Umbilical cord (tissue), 2 donors: ENCODE measurements at places on chromosomes 6 and 20.
A peak's percentile ranks its signal among the peaks of the same experiment; 100 is the strongest.

DNA sequence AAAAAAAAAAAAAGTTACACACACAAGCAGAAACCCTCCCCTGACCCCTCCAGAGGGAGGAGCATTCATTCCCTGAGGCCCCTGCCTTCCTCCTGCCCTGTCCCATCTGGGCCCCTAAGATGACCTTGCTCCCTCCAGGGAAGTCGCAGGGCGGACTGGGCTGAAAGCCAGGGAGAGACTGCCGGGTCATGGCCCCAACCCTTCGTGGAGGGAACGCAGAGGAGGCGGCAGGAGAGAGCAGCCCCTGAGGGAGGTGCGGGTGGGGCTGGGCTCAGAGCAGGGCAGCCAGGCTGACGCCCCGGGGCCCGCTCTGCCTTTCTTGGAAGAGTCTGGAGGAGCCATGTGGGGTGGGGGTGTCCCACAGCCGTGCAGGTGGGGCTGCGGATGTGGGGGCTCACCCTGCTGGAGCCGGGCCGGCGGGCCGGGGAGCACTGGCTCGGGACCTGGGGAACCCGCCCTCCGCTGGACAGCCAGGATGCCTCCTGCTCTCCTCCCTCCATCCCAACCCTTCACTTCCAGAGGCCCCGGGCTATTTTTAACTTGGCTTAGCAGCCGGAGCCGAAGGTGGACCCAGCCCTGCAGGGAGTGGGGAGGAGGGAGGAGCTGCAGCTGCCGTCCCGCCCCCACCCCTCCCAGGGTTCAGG lies 15.0 kb upstream of the ABHD16B start:
- DNase-seq, result peak; percentile 94

DNA sequence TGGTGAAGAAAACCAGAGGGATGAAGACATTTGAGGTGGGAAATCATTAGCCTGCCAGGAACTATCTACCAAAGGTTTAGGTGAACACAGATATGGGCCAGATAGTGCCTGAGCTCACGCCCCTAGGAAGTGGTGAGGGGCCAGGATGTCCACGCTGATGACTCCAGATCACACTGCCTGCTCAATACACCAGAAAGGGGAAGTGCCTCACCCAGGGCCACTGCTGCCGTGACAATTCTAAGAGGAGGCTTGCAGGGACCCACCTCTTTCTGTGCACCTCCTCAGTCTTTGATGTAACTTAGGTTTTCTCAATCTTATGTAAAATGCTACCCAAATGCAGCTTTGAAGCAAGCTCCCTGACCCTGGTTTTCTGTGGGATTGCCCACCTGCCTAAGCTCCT lies 5.4 kb upstream of the RAB44 start:
- DNase-seq, result no peak

DNA sequence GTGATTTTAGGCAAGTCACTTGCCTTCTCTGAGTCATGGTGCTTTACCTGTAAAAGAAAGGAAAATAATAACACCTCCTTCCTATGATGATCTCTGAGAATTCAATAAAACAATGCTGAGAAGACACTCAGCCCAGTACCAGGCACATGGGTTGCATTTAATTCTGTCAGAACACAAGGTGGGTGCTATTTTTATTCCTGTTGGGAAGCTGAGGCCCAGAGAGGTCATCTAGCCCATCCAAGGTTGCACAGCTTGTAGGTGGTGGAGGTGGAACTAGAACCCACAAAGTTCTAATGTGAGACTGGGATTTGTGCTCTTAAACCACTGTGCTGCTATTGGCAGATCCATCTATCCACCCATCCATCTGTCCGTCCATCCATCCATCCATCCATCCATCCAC lies 39.6 kb upstream of the PTGIS start:
- DNase-seq, result no peak

- peak; percentile 64 for DNase-seq
These were observed 28.1 kb downstream of the PDYN start for GRCh38 chr20:1965520-1966351.

GRCh38 chr6:7112741-7113313 lies 5.1 kb downstream of the RREB1 start:
- DNase-seq, result peak; percentile 30

GRCh38 chr6:7811441-7811840 lies 85.5 kb downstream of the BMP6 start:
- no peak for DNase-seq

DNA sequence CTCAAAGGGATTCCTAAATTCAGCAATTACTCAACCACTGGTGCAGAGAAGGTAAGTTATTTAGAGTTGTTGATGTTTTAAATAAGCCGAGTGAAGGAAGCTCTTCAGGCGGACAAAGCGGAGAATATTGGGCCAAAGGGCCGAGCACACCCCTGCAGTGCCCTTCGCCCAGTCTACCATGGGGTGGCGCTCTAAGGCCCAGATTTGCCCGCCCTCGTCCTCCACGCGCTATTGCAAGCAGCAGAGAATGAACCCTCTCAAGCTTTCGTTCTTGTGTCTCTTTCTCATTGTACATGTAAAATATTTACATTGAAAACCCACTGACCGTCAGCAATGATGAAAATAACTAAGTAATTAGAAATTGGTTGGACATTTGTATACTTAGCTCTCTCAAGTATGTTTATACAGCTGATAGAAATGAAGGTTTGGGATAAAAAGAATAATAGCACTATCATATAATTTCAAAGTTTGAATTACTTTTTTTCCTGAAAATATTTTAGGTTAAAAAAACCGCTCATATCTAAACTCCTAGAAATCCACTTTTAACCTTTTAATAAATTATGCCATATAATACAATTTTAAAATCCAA lies 195.0 kb upstream of the CEP162 start:
- DNase-seq, result peak; percentile 57

- DNase-seq, result peak; percentile 92
These were observed 9.5 kb upstream of the AHCY start for GRCh38 chr20:34312544-34313217.

- DNase-seq, result no peak
These were observed 268.4 kb downstream of the KCNQ5 start for GRCh38 chr6:72890233-72890632.

DNA sequence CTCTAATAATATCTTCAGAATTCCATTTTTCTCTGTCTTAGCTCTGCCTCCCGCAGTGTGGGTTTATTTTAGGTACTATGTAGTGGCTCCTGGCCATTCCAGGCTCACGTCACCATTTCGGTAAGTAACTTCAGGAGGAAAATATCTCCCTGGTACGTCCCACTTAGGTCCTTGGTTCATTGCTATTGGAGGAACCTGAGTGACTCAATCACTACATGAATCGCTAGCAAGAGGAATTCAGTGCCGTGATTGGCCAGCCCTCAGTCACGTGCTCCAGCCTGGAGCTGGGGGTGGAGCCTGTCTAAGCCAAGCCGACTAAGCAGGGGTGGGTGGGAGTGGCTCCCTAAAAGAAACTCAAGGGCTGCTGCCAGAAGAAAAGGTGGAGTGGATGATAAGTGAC lies 67.3 kb upstream of the E2F3 start:
- DNase-seq, result no peak

- no peak for DNase-seq
These were observed 19.6 kb upstream of the MAS1L start for GRCh38 chr6:29507319-29507718.

- DNase-seq, result no peak
These were observed 32.5 kb downstream of the RIPOR3 start for GRCh38 chr20:50658804-50659380.

GRCh38 chr20:23257848-23258746 lies 92.5 kb upstream of the NXT1 start:
- DNase-seq, result peak; percentile 70

GRCh38 chr20:11027224-11027623 lies 353.4 kb upstream of the JAG1 start:
- no peak for DNase-seq

- DNase-seq, result peak; percentile 3
These were observed 52.4 kb downstream of the SCAND1 start for GRCh38 chr20:35901678-35902544.

GRCh38 chr20:41258474-41258873 lies 59.1 kb downstream of the ZHX3 start:
- DNase-seq, result no peak

DNA sequence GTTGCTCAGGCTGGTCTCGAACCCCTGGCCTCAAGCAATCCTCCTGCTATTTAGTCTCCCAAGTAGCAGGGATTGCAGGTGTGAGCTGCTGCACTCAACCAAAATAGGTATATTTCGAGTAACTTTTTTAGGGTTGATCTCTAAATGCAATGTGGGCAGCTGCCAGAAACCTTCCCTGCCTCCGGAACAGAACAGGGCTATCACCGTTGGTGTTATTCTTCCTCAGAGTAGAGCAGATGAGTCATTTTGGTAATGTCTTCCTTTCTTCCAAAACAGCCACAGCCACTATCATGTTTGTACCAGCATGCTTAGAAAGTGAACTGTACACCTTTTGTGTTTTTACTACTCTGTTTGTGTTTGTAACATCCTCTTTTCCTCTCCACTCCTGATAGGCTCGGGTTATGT lies 44.1 kb downstream of the SNX9 start:
- no peak for DNase-seq

DNA sequence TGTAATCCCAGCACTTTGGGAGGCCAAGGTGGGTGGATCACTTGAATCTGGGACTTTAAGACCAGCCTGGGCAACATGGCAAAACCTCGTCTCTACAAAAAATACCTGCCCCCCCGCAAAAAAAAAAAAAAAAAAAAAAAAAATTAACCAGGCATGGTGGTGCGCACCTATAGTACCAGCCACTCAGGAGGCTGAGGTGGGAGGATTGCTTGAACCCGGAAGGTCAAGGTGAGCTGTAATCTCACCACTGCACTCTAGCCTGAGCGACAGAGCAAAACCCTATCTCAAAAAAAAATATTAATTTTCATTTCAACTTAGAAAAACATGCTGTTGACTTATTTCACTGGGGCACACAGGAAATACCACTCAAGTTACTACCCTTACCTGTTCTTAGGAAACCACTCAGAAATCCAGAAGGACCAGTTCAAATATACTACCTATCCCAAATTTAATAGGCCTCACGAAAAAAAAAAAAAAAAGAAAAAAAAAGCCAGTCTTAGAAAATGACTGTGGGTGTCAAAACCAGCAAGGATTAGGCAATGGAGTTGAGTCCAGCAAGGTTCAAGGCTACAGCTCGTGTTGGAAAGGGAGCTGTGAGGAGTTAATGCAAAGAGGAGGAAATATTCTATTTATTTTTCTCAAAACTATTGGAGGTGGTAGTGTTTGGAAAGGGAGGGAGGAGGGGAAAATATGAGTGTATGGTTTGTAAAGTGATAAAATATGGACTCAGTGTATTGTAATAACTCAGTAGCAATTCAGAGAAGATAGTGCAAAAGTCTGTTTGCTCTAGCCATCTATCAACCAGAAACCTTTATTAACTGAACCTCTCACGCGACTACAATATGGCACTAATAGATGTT lies 33.9 kb upstream of the PIM1 start:
- DNase-seq, result no peak

- DNase-seq, result no peak
These were observed 107.9 kb downstream of the DCDC2 start for GRCh38 chr6:24249926-24250325.

DNA sequence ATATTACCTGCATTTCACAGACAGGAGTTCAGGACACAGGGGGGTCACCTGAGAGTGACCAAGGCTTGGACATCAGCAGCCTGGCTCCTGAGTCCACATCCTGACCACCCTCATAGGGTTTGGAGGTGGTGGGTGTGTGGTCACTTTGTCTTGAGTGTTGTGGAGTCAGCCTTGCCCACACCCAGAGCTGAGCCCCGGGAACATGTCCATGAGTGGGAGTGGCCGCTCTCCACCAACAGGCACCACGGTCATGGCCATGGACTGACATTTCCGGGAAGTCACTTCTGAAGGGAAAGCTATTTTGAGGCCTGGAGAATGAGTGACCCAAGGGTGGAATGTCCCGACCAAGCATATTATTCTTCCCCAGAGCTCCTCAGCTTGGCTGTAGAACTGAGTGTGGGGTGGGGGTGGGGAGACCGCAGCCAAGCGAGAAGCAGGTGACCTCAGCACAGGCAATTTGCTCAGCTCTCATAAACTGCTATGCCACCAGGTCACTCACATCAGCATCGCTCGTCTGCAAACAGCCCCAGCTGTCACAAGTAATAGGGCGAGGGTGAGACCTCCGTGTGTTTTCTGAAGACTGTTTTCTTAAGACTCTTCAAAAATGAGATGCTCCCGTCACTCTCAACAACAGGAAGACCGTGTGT lies 348.6 kb upstream of the CDH4 start:
- no peak for DNase-seq

GRCh38 chr6:110356778-110357177 lies 1.4 kb downstream of the METTL24 start:
- DNase-seq, result peak; percentile 67

- DNase-seq, result no peak
These were observed 3.0 kb downstream of the WFDC5 start for GRCh38 chr20:45111799-45112471.

DNA sequence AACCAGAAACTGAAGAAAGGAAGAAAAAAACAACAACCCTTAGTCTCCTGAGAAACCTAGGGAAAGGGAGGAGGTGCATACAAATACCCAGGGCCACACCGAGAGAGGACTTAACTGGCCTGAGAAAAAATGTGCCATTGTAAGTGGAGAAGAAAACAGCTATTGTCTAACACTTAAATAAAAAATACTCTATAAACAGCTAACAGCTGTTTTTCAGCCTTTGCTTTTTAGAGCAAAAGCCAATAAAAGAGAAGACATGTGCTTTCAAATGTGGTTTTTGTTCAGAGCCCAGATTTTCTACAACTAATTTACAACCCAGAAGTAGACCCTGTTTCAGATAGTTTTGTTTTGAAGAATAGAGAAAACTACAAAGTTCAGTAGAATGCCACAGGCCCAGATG lies 56.0 kb upstream of the SLC22A16 start:
- no peak for DNase-seq

DNA sequence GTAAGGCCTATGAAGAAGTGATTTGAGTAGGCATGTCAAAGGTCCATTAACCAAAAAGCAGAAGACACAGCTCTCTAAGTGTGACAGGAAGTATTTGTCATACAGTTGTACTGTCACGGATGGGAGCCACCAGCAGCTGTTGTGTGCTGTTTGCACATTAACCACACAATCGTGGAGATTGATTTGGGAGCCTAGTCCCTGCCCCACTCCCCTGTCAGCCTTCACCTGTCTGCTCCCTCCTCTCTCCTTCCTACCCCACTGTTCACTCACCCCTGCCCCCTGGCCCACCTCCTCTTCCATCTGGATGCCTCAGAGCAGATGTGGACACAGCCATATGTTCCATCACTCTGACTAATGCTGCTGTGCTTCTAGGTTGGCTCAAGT lies 124.7 kb upstream of the SPACA1 start:
- no peak for DNase-seq

- DNase-seq, result peak; percentile 14
These were observed 155.7 kb downstream of the RIMS1 start for GRCh38 chr6:72042088-72042487.

- peak; percentile 75 for DNase-seq
These were observed 25.0 kb downstream of the TAF8 start for GRCh38 chr6:42075159-42075838.

- DNase-seq, result no peak
These were observed 20.5 kb upstream of the DEFB115 start for GRCh38 chr20:31236953-31237352.

GRCh38 chr6:1972962-1973361 lies 272.4 kb downstream of the GMDS start:
- no peak for DNase-seq

- peak; percentile 17 for DNase-seq
These were observed 704.1 kb downstream of the PTPRT start for GRCh38 chr20:42485556-42485955.

GRCh38 chr6:22152841-22153240 lies 144.0 kb downstream of the PRL start:
- no peak for DNase-seq

GRCh38 chr20:44231713-44232468 lies 15.2 kb upstream of the GDAP1L1 start:
- DNase-seq, result no peak

- DNase-seq, result peak; percentile 80
These were observed 4.1 kb downstream of the TMEM239 start for GRCh38 chr20:2820084-2820895.

- no peak for DNase-seq
These were observed 14.0 kb downstream of the POM121L2 start for GRCh38 chr6:27297857-27298730.
